ENCODE measurements at places on chromosomes 1 and 21. TPM values are rescaled to one million over a fixed set of nuclear protein-coding genes. Genes with fewer than 3 reads are reported as not detected.

Gene OR2L5
- not detected for total RNA-seq

Gene OR1C1
- total RNA-seq = not detected

Gene IL12RB2
- 0.33 TPM for total RNA-seq

Gene OR10Z1
- total RNA-seq = not detected

Gene ACKR1
- not detected for total RNA-seq

Gene KCNJ9
- not detected for total RNA-seq

Gene OPRD1
- total RNA-seq = not detected
